ENCODE measurements at places on chromosomes 13 and 19.

DNA sequence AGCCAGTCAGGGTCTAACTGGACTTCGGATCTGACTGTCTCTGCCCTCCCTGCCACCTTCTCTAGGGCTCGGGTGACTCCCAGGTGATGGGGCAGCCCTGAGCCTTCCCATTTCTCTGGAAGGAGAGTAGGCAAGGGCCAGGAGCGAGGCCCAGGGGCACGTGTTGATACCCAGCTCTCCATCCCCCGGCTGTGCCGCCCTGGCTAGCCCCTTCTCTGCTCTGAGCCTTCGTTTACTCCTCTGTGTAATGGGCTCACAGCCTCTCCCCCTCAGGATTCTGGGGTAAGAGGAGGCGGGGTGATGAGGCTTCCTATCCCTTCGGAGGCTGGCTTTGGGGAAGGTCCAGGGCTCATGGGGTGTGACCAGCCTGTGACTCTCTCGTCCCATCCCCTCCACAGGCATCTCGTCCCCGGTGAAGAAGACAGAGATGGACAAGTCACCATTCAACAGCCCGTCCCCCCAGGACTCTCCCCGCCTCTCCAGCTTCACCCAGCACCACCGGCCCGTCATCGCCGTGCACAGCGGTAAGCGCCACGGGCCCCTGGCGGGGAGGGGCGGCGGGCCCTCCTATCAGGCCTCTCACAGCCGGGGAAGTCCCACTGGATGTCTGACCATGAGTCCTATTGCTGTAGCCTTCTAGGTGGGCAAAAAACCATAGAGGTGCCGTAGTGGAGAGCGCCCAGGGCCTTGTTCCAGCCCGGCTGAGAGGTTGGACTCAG is 31.6 kb downstream of the SMIM24 start:
- DNase-seq, result no peak

DNA sequence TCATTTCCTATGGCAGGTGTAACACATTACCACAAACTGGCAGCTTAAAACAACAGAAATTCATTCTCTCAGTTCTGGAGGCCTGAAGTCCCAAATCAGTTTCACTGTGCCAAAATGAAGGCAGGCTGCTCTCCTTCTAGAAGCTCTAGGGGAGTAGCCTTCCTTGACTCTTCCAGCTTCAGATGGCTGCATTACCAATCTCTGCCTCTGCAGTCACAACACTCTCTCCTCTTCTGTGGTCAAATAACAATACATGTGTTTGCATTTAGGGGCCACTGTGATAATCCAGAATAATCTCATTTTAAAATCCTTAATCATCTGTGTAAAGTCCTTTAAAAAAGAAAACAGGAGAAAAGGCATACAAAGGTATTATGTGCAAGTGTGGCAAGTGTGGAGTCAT is 7.8 kb downstream of the DIAPH3 start:
- no peak for DNase-seq

GRCh38 chr19:2236064-2236313 is 140 bp downstream of the PLEKHJ1 start:
- no peak for DNase-seq

DNA sequence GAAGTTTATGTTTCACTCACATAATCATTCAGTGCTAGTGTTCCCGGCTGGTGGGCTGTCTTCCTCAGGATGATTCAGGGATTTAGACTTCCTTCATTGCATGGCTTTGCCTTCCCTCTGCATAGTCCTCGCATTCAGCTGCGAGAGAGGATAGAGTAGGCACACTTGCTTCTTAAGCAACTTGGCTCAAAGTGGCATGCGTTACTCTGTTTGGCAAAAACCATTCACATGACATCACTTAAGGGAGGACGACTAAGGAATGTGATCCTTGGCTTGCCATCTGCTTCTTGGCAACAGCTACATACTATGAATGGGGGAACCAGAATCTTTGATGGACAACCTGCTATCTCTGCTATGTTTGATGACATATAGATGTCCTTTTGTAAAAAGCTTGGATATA is 359.3 kb downstream of the TDRD3 start:
- peak; percentile 26 for DNase-seq

DNA sequence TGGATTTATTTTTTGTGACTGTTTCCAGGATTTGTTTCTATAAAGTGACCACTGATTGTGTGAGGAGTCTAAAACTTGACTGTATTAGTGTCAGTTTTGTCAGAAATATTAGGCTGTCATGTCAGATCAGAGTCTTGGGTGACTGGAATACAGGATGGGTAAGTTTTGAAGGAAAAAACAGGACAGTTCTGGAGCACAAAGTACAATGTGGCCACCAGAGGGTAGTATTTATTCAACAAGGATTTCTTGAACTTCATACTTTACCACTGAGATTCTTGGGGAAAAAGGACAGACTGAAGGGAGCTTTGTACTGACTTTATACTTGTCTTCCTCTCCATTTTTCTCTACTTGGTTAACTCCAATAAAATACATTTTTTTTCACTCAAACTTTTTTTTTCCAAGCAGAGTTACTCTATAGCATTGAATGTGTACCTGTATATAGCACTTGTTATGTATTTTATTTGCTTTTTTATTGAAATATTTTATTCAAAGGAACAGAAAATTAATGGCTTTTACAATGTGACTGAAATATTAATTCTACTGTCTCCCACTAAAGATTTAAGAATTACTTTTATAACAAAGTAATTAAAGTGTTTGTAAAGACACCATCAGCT is 51.1 kb downstream of the LMO7 start:
- peak; percentile 53 for DNase-seq

GRCh38 chr19:58581227-58582141 is 8.3 kb upstream of the MZF1 start:
- DNase-seq, result peak; percentile 91

DNA sequence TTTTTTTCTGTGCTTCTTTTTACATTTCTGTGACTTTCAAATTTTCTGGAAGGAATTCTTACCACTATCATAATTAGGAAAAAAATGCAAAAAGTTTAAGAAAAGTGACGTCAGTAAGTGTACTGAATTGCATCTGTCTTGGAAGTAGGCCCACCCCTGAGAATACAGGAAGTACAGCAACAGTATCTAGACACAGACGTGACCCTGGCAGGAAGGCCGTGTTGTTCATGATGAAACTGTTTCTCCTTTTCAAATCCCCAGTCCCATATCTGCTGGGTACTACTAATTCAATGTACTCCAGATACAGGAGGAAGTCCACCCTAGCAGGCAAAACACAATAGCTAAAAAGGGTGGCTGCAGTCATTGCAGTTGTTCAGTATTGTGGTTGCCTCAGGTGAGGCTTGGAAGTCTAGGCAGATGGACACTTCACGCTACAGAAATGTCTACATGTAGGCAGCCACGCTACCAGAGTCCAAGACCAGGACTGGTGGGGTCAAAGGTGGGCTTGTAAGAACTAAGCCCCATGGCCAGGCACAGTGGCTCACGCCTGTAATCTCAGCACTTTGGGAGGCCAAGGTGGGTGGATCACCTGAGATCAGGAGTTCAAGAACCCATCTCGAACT is 49.6 kb upstream of the MED4 start:
- peak; percentile 88 for DNase-seq

DNA sequence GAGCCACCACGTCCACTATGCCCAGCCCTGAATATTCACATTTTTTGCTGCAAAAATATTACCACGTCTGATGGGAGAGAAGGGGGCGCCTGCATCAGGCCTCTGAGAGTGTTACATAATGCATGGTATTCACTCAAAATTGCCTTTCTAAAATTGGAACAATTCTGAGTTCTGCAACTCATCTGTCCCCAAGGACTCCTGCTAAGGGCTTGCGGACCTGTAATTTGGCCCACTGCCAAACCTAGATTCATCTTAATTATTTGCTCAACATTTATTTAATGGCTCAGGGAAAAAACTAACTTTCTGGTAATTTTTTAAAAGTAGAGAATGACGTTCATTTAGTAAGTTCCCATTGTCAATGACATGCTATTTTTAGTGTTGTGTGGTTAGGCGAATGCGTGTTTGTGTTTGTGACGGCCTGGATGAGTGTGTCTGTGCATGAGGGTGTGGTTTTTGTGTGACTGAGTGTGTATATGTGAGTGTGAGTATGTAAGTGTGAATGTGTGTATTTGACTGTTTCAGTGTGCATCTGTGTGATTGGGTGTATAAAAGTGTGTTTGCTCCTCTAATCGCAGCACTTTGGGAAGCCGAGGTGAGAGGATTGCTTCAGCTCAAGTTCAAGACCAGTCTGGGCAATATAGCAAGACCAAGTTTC is 8.8 kb downstream of the INAFM1 start:
- no peak for DNase-seq

DNA sequence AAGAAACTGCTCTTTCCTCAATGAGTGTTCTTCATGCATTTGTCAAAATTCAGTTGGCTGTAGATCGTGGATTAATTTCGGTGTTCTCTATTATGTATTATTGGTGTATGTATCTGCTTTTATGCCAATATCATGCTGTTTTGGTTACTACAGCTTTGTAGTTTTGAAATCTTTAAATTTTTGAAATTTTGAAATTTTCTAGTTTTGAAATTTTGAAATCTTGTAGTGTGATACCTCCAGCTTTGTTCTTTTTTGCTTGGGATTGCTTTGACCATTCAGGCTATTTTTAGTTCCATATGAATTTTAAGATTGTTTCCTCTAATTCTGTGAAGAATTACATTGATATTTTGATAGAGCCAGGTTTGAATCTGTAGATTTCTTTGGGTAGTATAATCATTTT is 3.1 kb downstream of the CD33 start:
- no peak for DNase-seq

- DNase-seq, result peak; percentile 28
These were observed 43.1 kb downstream of the CYP4F22 start for GRCh38 chr19:15551293-15552004.

GRCh38 chr13:32195713-32196112 is 119.5 kb downstream of the ZAR1L start:
- no peak for DNase-seq

DNA sequence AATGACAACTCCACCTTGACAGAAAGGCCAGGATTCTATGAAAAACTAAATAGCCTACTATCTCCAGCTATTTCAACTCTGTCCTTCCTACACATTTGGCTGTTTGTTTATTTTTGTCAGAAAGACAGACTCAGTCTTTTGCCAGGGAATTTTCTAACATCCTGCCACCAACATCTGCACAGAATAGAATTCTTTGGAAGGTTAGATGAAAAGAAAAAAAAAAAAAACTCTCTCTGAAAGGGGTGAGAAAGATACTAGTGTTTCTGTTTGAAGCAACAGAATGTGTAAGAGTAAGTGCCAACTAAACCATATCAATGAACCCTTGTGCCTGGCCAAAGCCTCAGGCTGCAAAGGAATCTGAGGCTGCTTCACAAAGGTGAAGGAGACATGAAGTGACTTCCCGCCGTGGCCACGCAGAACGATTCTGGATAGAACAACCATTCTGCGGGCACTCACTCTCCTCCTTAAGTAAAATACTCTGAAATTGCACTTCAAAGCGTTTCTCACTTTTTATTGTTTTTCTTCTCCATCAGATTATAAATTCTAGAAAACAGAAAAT is 498.2 kb downstream of the IRS2 start:
- DNase-seq, result peak; percentile 41

DNA sequence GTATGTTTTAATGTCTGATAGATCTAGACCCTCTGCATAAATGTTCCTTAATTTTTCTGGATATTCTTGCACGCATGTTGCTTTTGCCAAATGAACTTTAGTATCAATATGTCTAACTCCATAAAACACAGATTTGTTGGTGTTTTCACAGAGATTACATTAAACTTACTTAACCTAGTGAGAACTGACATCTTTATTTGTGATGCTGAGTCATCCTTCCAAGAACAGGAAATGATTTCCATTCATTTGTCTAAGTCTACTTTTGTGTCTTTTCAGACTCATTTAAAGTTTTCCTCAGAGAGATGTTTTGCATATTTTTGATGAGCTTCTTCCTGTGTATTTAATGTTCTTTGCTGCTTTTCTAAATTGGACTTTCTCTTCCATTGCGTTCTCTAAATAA is 184.0 kb downstream of the SLC7A1 start:
- DNase-seq, result no peak

GRCh38 chr13:109369353-109370052 is 416.9 kb downstream of the IRS2 start:
- no peak for DNase-seq

DNA sequence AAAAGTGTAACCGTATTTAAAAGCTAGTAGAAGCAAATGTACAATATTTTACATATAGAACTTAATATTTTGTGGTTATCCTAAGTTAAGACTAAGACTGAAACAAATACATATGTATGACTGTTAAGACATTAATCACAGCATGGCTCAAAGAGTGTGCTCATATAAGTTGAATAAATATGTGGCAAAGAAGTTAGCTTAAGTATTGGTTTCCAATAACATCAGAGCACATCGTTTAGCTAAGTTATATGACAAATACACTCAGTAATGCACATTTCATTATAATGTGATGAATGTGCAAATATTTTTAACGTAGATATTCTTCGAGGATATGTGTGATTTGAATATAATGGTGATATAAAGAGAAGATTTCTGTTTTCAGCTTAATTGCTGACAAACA is 253.8 kb downstream of the SLITRK5 start:
- no peak for DNase-seq

DNA sequence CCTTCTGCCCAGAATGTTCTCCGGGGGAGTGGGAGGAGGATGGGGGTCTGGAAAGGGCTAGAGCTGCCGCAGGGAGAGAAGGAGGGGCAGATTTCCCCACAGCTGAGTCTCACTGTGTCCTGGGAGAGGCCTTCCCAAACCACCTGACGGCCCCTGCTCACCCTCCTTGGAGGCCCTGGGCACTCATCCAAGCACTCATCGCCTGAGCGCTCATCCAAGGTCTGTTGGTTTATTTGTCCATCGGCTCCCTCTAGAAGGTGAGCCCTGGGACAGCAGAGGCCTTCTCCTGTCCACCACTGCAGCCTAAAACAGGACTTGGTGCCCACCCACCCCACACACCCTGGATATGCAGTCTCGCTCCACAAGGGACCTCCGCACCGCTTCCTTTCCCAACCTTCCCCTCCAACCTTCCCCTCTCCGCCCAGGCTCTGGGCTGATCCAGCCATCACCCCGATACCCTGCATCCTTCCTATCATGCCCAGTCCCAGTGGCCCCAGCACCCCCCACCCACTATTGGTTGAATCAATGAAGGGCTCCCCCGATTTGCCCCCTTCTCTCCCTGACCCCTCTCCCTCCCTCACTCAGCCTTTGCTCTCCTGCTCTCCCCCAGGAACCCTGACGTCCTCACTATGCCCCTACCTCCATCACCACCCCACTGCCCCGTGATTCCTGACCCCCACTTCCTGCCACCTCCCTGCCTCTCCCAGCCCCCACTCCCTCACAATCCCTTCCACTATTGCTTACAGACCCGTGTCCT is 1.7 kb downstream of the UBXN6 start:
- DNase-seq, result no peak

All from dermis microvascular lymphatic vessel endothelial cell (primary cell).